ENCODE measurements at places on chromosomes 12 and 14.

GRCh38 chr14:105883066-105884005, 357.0 kb downstream of the TMEM121 start:
- no peak for DNase-seq

- no peak for DNase-seq
Measured at GRCh38 chr14:20516921-20517320, 11.6 kb downstream of the RNASE10 start.

- no peak for DNase-seq
Measured at GRCh38 chr12:20555015-20555414, 140.1 kb upstream of the SLCO1C1 start.

- no peak for DNase-seq
Measured at GRCh38 chr14:43031598-43031997, 1424.9 kb downstream of the LRFN5 start.

DNA sequence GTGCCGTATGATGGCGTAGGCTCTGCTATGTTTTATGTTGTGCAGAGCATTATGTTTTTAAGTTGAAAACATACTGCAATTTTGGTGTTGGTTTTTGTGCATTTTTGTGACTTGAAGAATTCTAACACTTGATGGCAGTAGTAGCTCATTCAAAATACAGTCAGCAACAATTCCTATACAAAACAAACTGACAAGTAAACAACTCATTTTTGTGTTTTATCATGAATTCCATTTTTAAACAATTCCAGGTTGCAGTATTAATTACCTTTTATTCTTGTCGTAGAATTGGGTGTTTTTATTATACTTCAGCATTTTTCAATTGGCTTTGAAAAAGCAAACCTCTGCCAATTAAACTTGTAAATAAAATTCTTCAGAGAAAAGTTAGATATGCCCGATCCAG, 4.1 kb upstream of the CCER1 start:
- no peak for DNase-seq

- DNase-seq = no peak
Measured at GRCh38 chr12:68030248-68030647, 41.0 kb downstream of the IFNG-AS1 start.

DNA sequence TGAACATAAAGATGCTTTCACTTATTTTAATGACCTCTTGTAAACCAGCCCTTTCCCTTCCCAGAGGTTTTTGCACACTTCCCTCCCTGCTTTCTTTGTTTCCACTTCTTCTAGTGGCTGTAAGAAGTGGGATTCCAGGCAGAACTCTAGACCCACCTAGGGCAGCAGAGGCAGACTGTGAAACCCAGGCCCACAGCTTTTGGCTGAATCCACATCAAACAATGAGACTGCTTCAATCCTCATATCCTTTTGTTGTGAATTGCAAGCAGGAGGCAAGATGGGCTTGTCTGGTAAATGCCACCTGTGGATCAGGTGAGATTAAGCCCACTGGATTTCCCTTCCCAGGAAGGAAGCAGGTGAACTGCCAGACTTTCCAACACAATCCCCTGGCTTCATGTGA, 12.8 kb downstream of the CCDC177 start:
- no peak for DNase-seq

DNA sequence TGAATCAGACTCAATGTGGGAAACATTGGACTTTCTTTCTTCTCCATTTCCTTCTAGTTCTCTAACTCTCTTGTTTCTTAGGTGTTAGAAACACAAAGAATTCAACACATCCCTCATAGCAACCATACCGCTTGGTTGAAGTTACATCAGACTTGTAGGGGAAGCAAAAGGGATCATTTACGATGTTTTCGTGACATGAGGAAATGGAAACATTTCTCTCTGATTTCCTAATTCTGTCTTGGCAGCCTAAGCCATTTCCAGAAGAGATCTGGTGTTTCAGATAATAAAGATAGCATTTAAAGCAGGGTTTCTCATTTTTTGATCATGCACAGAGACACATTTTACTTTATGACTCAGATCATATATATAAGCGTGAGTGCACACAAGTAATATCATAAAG, 202.0 kb downstream of the TMEM132C start:
- DNase-seq = no peak

DNA sequence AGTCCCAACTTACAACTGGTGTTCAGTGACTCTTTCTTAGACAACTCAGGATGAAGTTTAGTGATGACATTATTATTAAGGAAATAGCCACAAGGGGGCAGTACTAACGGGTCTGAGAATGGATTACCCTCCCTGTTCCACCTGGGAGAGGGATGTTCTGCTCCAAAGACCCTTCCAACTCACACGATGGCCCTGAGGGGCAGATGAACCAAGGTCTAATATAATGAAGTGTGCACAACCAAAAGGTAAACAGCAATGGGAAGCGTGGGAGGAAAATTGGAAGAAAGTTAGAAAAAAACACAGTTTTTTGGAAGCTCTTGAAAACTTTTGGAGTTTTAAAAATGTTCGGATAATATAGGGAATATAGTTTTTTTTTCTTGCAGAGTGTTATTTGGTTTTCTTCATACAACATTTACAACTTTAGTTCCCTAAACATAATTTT, 24.0 kb downstream of the FGF6 start:
- no peak for DNase-seq

- DNase-seq = no peak
Measured at GRCh38 chr12:52871291-52872039, 22.7 kb upstream of the KRT78 start.

DNA sequence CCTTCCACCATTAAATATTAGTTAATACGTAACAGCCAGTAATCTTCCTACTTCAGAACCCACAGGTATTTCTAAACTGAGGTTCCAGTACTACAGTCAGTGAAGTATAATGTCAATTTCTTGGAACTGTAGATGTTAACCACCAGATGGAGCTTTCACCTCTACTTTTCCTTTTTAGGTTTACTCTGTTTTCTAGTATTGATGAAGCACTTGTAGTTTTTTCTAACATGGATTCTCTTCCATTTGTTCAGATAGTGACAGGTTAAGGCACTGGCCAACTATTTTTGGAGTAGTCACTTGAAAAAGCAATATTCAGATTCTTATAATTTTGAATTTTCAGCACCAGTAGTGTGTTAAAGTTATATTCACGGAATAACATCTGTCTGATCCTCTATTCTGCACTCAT, 4.6 kb upstream of the SEC23A start:
- DNase-seq = peak; percentile 27

DNA sequence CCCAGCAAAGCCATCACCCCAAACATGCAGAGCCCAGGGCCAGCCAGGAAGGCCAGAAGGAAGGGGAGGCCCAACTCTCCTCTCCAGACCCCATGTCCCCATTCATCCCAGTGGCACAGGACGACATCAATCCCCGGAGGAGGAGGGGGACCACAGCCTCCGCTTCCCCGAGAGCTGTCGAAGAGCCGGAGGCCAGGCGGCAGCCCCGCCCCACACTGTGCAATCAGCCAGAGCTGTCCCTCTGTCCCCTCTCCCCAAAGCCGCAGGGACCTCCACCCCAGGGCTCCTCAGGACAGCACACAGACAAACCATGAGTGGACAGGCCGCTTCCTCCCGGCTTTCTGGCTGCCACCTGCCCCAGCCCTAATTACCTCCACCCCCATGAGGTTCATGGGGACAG, 16.8 kb downstream of the RAB35 start:
- DNase-seq = no peak

DNA sequence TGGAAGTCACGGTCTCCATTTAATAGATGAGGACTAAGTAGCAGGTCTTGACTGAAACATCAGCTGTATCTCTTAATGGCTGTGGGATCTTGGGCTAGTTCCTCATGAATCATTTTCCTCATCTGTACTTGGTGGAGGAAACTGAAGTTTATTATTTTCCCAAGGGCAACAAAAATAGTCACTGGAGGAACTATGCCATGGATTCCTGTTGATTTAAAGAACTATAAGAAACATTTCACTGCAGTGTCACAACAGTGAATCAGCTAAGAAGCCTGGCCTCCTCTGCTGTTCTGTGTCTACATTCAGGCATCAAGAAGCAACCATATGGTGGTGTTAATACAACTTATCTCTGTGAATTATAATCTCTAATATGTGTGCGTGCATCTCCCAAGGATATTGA, 200.5 kb downstream of the STXBP6 start:
- DNase-seq = no peak

- DNase-seq = no peak
Measured at GRCh38 chr12:123519141-123520001, 14.1 kb downstream of the RILPL1 start.

DNA sequence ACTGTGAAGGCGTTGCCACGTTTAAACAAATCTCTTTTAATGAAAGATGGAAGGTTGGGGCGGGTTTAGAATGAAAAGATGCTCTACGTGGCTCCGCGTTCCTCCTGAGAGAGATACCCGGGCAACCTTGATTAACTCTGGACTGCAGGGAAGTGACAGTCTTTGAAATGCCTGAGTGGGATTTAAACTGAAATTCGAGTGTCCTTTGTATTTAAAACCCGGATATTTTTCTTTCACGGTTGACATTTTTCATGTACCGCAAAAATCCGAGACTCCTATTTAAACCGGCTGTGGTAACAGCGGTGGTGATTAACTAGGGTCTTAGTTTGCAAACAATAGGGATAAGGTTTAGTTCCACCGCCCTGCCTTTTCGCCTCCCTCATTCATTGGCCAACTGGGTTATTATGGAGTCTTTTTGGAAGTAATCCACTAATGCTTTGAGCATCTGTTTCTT, 707 bp downstream of the G2E3 start:
- no peak for DNase-seq

GRCh38 chr12:103780992-103781391, 60.0 kb downstream of the NT5DC3 start:
- no peak for DNase-seq

- DNase-seq = no peak
Measured at GRCh38 chr12:131793243-131794022, 34.8 kb upstream of the MMP17 start.

- no peak for DNase-seq
Measured at GRCh38 chr12:111841236-111841749, 735 bp upstream of the MAPKAPK5 start.

GRCh38 chr14:74948228-74949175, 6.9 kb downstream of the PGF start:
- DNase-seq = no peak

DNA sequence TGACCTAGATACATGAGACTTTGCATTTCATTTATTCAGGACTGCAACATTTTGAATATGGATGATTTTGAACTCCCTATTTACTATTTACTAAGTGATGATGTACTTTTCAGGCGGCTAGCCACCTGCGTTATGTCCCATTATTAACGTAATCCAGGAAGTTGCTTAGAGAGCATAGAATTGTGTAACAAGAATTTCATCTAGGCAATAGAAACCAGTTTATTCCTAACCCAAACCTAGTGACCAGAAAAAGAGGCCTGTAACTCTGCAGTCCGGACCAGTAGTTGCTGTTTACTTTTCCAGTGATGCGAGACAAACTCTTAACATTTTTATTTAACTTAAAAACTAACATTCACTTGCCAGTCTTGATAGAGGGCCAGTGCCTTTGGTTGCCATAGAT, 12.3 kb downstream of the NUDT4 start:
- peak; percentile 16 for DNase-seq

DNA sequence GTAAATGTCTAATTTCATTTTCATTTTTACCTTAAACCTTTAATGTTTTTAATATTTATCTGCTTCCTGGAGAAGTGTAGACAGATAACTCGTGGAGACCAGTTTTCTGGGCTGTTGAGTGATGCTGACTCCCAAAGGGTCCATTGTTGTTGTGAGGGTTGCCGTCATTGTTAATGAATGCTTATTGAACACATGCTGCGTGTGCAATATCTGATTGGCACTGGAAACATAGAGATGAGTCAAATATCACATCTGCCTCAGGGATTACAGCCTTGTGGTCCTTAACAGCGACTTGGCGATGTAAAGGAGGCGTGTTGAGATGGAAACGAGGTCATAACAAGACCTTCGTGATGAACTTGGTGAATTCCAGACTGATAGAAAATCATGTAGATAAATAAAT, 85.9 kb downstream of the FBXW8 start:
- no peak for DNase-seq

- no peak for DNase-seq
Measured at GRCh38 chr12:103728323-103728722, 112.7 kb downstream of the NT5DC3 start.

- no peak for DNase-seq
Measured at GRCh38 chr14:95700221-95700976, 13.5 kb downstream of the TCL1A start.

GRCh38 chr12:16218234-16218633, 59.3 kb downstream of the SLC15A5 start:
- DNase-seq = no peak

GRCh38 chr12:41254004-41254914, 66.1 kb downstream of the PDZRN4 start:
- no peak for DNase-seq

GRCh38 chr14:68685419-68686204, 107.3 kb downstream of the ZFP36L1 start:
- no peak for DNase-seq

DNA sequence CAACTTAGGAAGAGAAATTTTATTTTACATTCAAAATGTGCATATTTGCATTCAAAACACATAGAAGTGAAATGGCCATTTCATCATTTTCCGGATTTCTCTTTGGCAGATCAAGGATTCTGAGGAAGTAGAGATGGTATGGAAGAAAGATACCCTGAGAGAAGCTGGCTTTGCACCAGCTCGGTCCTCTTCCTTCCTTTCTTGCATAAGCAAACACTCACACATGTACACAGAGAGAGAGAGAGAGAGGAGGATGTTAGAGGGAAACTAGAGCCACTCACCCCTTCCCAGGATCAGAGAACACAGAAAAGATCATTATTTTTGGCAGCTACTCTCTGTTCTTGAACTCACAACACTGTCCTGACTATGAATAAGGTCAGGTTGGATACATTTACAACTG, 15.6 kb upstream of the PLEKHD1 start:
- DNase-seq = peak; percentile 50

DNA sequence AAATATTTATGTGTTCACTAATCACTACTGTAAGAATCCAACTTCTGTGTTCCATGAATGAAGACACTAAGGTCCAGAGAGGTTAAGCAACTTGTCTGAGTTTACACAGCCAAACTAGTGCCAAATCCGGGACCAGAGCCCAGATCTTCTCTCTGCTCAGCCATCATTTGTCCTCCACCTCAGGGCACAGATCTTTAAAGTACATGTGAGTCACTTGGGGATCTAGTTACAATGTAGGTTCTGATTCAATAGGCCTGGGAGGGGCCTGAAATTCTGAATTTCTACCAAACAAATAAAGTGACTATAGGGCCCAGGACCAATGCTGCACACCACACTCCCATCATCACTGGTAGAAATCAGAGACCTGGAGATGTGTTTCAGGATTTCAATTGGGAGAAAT, 162.9 kb downstream of the GXYLT1 start:
- no peak for DNase-seq

DNA sequence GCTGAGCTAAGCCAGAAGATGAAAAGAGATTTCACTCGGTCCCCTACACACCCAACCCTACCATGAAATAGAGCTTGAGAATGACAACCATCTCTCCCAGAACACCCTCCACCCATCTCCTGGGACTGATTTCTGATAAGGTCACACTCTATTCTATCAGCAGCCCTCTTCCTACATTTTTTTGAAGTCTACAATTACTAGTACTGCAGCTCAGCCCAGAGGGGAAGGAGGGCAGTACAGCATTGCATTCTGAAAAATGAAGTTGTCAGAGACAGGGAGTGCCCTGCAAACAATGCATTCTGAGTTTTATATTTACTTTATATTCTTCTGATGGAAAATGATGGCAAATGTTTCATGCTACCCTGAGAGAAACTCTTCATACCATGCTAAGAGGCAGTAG, 318.5 kb downstream of the BCAT1 start:
- no peak for DNase-seq
